ENCODE measurements at places on chromosomes 12 and 14. TPM values are rescaled to one million over a fixed set of nuclear protein-coding genes. Genes with fewer than 3 reads are reported as not detected.
A peak's percentile ranks its signal among the peaks of the same experiment; 100 is the strongest.

DNA sequence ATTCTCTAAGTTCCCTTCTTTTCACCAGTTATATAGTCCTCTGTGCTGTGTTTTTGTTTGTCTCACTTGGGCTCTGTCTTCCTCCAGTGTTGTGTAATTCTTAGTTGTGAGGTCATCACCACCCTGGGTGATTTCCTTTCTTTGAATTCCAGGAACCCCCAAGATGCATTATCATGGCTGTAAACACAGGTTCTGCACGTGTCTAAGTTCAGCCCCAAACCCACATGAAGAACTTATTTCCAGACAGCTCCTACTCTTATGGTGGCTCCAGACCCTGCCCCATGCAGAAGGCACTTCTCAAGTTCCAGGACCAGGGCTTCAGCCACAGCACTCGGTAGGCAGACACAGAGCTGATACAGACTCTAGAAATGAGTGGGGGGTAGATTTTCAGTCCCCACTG lies 560.5 kb downstream of the BCL11B start:
- H3K36me3 ChIP-seq: no peaks in the 10 kb centered on the region
- DNase-seq: no peak
- H3K4me1 ChIP-seq: no peaks in the 10 kb centered on the region
- H3K27me3 ChIP-seq: no peaks in the 10 kb centered on the region
- H3K4me3 ChIP-seq: no peak overlapping the region

- no peaks in the 10 kb centered on the region for H3K4me1 ChIP-seq
- H3K36me3 ChIP-seq: no peaks in the 10 kb centered on the region
- no peak for DNase-seq
- H3K27ac ChIP-seq: no peak overlapping the region
- H3K27me3 ChIP-seq: no peaks in the 10 kb centered on the region
These were observed 132.9 kb downstream of the ATP23 start for GRCh38 chr12:58074259-58074658.

The C14orf93 gene
- 3.8 TPM for total RNA-seq

- peaks cover 12% of the 10 kb centered on the region for H3K27me3 ChIP-seq
- DNase-seq: no peak
- no peaks in the 10 kb centered on the region for H3K36me3 ChIP-seq
- no peaks in the 10 kb centered on the region for H3K4me1 ChIP-seq
These were observed 11.5 kb upstream of the C14orf132 start for GRCh38 chr14:96027431-96028355.

- no peaks in the 10 kb centered on the region for H3K4me1 ChIP-seq
- DNase-seq: no peak
- H3K27ac ChIP-seq: no peak overlapping the region
- no peaks in the 10 kb centered on the region for H3K36me3 ChIP-seq
These were observed 14.9 kb downstream of the DTX1 start for GRCh38 chr12:113071135-113072112.

- peak overlapping the region; percentile 20 for H3K4me3 ChIP-seq
- H3K4me1 ChIP-seq: peaks cover 27% of the 10 kb centered on the region
- H3K36me3 ChIP-seq: no peaks in the 10 kb centered on the region
- H3K27ac ChIP-seq: no peak overlapping the region
These were observed 6.9 kb upstream of the SLC7A7 start for GRCh38 chr14:22822016-22822570.

The TSHR gene
- total RNA-seq: not detected

The CD163 gene
- total RNA-seq: not detected

Data from astrocyte (in vitro differentiated cells and primary cell).